ENCODE measurements at places on chromosomes 2 and 18.
A peak's percentile ranks its signal among the peaks of the same experiment; 100 is the strongest.

GRCh38 chr2:45769854-45770576 lies 118.5 kb downstream of the PRKCE start:
- no peak for DNase-seq

DNA sequence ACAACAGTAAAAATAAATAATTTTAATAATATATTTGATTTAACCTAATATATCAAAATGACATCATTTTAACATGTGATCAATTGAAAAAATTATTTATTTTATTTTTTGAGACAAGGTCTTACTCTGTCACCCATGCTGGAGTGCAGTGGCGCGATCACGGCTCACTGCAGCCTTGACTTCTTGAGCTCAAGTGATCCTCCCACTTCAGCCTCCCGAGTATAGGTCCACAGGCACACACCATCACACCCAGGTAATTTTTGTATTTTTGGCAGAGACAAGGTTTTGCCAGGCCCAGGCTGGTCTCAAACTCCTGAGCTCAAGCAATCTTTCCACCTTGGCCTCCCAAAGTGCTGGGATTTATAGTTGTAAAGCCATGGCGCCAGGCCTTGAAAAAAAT lies 126.7 kb upstream of the COPS8 start:
- DNase-seq: no peak

GRCh38 chr2:61210332-61210981 lies 48.5 kb downstream of the C2orf74 start:
- no peak for DNase-seq

DNA sequence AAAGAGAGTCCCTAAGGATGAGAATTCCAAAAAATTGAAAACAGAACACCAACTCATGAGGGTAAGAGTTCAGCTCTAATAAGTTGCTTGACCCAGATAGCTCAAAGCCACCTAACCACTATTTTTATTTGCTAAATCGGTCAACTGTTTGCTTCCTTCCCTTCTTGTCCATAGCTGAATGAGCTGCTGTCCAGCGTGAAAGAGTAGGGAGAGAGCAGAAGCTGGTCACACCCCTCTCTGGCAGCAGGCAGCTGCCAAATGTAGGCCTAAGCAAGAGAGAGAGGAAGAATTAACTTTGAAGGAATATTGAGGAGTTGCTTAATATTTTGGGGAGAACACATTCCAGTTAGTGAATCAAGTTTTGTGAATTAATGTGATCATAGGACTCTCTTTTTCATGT lies 25.9 kb downstream of the AQP4 start:
- no peak for DNase-seq

DNA sequence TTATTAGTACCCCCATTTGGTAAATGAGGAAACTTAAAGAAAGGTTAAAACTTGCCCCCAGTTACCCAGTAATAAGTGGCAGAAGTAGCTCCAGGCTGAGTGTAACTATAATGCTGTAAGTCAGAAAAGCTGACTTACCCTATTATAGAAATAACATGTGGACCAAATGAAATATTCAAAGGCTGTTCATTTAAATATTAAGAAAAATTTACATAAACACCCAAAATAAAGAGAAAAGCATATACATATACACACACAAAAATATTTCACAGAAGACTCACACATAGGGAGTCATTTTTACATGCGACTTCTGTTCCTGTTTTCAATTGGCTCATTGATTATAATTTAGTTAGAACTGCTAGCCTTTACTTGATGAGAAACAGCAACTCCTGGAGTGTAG lies 189.1 kb downstream of the NBAS start:
- no peak for DNase-seq

GRCh38 chr2:230868161-230868946 lies 3.6 kb downstream of the ITM2C start:
- no peak for DNase-seq

GRCh38 chr2:105179469-105180372 lies 61.8 kb upstream of the GPR45 start:
- no peak for DNase-seq

- DNase-seq: no peak
Observed at GRCh38 chr2:127407091-127407490, 11.1 kb upstream of the PROC start.

GRCh38 chr18:9482790-9483189 lies 7.5 kb downstream of the RALBP1 start:
- no peak for DNase-seq

- DNase-seq: no peak
Observed at GRCh38 chr2:95313296-95314131, 16.4 kb downstream of the KCNIP3 start.

DNA sequence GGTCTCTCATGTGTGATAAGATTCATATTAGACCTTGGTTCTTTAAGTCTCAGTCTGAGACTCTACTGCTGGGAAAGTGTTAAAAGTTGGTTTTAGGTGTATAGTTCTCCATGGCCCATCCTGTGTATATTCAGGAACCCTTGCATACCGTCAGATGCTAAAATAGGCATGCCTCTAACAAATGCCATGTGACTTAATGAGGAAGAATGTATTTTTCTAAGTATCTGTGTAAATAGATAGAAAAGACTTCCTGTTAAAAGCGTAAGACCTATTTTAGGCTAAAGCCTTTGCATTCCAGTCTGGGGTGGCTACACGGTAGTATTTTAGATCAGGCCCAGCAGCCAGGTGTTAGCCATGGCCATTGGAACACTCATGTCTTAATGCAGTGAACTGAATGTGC lies 73.3 kb downstream of the RHBDD1 start:
- no peak for DNase-seq

DNA sequence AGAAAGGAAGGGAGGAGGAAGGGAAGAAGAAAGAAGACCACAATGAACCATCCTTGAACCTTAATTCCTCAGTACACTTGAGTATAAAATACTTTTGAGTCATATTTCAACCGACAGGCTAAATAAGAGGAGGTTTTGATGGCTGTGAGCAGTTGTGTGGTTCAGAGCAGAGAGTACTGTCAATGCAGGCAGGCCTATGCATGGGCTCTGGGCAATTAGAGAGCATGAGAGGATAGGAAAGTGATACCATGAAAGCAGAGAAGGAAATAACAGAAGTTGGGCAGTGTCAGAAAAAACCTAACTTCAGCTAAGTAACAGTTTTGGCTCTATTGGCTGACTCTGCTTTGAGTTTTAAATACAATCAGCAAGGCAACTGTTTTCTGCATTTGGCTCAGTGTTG lies 123.6 kb upstream of the STK17B start:
- no peak for DNase-seq

DNA sequence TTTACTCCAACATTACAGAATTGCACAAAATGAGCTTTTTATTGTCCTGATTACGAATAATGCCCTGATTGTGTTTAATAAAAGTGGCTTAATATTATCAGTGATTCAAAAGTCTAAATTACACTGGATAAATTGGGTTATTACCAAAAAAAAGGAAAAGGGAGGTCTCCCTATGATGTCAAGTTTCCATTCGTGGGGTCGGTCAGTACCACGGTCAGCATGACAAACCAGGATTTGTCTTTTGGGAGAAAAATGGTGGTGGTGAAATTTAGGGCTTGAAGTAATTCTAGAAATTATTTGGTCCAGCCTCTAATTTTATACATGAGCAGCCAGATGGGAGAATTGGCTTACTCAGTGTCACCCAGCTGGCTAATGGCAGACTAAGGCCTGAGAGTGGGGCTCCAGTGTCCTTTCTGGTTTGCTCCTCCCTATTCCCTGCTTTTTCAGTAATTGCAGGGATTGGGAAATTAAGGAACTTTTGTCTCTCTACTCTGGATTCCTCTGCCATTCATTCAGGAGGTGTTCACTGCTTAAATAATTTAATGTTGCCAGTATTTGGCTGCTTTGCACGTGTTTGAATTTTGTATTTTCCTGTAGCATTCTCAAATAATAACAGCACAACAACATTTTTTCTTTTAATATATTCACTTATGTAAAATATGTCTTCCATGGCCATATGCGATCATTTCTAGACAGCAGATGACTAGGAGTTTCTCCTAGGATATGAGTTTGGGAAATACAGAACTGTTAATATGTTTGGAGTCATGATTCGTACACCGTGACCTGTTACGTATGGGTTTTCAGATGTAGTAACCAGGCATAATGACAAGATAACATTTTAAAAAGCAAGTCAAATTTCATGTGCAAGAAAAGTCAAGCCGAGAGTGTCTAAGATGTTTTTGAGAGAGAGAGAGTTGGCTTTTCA lies 128.9 kb upstream of the NOSTRIN start:
- no peak for DNase-seq

DNA sequence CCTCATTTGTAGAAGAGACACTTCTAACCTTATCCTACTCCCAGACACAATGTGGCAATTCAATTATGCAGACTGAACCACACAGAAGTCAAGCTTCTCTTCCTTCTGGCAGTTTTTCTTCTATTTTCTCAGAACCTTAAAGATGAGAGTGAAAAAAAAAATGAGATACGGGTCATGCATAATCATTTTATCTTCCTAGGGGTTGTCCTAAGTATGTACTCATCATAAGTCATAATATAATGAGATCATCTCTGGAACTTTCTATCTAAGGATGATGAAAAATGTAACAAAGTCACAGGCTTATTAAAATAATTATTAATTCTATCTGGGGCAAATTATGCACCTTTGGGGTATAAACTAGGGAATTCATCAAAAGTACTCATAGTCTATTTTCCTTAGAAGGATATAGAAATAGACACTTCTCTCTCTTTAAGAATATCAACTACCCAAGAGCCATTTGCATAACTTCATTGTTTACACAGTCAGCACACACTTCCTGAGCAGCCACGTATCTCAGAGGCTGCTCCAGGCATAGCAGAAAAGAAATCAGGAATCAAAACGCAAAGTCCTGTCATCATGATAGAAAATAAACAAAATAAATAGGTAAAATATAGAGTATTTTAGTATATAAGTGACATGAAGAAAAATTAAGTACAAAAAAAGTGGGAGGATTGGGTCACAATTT lies 345.9 kb upstream of the SPHKAP start:
- DNase-seq: no peak

- DNase-seq: no peak
Observed at GRCh38 chr2:45818591-45818990, 167.1 kb downstream of the PRKCE start.

GRCh38 chr2:72993147-72993932 lies 76.0 kb downstream of the EMX1 start:
- DNase-seq: no peak

GRCh38 chr2:86235196-86235980 lies 36.1 kb downstream of the MRPL35 start:
- no peak for DNase-seq

- no peak for DNase-seq
Observed at GRCh38 chr2:42897358-42897757, 105.0 kb upstream of the HAAO start.

DNA sequence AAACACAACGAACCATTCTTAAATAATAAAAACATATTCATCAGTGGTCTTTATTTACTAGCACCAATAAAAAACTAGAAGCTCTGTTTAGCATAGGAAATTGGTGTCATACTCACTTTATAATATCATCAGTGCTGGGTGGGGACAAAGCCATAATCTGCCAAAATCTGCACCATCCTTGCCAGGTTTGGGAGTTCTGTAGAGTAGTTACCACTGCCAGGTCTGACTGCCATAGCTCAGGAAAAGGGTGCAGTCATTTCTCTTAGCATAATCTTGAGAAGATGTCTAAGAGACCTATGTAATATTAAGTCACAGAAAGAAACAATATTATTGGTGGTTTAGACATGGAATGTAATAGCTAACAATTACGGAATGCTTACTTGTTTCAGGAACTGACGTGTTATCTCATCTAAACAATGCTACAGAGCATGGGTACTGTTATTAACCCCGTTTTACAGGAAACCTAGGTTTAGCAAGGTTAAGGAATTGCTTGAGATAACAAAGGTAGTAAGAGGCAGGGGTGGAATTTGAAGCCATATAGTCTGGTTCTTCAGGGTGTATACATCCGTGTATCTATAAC lies 1.6 kb upstream of the MARCHF7 start:
- no peak for DNase-seq

- DNase-seq: peak; percentile 46
Observed at GRCh38 chr2:178194600-178195389, 483 bp downstream of the OSBPL6 start.

DNA sequence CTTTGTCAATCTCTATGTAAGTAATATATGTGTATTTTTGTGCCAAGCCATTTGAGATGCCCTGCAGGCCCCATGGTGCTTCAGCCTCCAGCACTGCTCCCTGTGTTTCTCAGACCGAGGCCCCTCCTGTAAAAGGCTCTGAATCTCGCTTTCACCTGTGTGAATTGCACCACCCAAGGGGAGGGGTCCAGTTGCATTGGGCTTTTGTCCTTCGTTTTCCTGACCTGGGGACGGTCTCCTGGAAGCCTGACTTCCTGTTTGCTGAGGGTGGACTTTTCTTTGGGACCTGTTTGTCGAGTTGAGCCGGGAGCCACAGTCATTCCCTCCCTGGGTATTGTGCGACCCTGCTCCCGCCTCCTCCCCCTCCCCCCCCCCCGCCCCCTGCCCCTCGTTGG lies 48.9 kb downstream of the AGAP1 start:
- no peak for DNase-seq

GRCh38 chr2:20990442-20991430 lies 53.1 kb downstream of the APOB start:
- no peak for DNase-seq

DNA sequence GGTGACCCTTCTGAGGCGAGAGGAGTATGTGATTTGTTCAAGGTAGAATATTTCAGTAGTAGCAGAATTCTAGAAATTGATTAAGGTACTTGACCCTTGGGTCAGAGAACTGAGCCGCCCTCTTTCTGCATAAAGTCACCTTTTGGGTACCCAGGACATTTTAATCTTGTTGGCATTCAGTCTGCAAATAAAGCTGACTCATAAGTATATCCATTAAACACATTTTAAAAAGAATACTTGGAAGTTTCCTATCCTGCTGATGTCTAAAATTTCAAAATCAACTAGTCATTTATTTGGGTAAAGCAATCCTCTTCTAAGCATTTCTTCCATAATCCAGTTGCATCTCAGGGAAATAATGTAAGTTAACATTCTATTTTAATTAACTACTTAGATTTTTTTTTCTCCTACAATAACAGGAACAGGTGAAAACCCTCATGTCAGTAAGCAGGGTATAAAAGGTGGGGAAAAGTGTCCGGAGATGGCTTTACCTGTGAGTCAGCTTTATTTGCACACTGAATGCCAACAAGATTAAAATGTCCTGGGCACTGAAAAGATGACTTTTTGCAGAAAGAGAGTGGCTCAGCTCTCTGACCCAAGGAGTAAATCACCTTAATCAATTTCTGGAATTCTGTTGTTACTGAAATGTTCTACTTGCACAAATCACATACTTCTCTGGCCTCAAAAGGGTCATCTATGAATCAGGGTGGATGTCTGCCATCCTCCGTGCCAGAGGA lies 78.7 kb upstream of the ITGA6 start:
- DNase-seq: no peak

DNA sequence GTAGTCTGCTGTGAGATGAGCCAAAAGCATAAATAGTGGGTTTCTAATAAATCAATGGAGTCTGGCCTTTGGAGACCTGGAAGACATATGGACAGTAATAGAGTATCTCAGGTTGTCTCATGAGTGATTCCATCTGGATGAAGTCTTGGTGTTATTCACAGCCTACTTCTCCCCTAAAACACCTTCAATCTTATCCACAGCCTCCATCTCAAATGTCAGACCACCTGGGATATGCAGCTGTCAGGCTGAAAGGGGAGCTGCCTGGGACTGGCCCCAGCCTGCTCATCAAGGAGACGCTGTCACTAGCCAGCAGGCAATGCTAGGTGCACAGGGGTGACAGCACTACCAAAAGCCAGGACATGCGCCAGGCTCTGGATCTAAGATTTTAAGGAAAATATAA lies 684.0 kb upstream of the ZEB2 start:
- peak; percentile 70 for DNase-seq

- no peak for DNase-seq
Observed at GRCh38 chr2:24892928-24893327, 27.1 kb downstream of the ADCY3 start.

- DNase-seq: no peak
Observed at GRCh38 chr2:149884871-149885270, 297.3 kb upstream of the MMADHC start.
